ENCODE measurements at places on chromosomes 16 and 17. TPM values are rescaled to one million over a fixed set of nuclear protein-coding genes. Genes with fewer than 3 reads are reported as not detected.

DNA sequence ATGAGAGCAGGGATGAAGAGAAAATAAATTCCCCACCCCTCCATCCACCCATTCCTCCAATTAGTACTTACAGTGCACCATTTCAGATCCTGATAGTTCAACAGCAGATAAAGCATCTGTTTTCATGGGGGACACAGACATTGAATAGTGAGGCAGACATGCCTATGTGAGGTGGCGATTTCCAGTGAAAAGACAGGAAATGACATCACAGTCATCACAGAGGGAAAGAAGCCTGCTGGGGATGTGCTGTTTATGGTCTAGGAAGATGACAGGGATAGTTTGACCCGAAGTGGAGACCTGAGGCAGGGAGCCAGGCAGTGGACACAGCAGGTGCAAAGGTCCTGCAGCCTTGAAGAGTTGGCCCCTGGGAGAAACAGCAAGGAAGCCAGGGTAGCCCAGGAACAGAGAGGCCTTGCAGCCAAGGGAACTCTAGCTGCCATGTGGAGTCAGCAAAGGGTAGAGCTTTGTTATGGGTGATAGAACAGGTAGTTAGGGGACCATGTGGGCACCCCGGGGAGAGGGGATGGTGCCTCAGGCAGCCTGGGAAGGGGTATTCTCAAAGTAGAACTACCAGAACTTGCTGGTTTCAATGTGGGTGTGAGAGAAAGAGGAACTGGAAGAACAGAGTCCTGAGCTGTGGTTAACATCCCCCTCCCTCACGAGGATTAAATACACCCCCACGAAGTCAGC is 256.6 kb downstream of the CPPED1 start:
- no peak for DNase-seq

DNA sequence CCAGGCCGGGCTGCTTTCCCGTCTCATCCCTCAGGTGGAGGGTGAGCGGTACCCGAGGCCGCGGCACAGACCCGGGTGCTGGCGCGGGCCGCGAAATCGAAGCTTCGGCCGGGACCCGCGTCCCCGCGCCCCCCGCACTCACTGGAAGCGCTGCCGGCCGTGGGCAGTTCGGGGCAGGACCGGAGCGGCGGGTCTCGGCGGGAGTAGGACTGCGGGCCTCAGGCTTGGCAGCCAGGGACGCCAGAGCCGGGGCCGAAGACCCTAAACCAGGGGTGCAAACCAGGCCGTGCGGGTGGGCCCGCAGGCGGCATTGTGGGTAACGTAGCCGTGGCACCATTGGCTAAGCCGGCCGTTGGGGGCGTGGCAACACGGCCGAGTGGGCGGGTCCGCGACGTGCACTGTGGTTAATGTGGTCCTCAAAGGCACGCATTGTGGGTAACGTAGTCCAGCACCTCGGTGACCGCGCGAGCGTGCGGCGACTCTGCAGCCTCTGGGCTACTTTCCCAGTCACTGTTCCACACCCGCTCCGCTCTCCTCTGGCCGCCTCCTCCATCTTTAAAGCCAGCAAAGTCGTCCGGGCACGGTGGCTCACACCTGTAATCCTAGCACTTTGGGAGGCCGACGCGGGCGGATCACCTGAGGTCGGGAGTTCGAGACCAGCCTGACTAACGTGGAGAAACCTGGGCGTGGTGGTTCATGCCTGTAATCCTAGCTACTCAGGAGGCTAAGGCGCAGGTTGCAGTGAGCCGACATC is at the start of gene ZNF500:
Gene ZNF500, minus strand, starts transcription at position 288 of the 754 bp plus-strand sequence. CDS start 1,184 bp downstream, outside the sequence.
- peak; percentile 99 for DNase-seq

DNA sequence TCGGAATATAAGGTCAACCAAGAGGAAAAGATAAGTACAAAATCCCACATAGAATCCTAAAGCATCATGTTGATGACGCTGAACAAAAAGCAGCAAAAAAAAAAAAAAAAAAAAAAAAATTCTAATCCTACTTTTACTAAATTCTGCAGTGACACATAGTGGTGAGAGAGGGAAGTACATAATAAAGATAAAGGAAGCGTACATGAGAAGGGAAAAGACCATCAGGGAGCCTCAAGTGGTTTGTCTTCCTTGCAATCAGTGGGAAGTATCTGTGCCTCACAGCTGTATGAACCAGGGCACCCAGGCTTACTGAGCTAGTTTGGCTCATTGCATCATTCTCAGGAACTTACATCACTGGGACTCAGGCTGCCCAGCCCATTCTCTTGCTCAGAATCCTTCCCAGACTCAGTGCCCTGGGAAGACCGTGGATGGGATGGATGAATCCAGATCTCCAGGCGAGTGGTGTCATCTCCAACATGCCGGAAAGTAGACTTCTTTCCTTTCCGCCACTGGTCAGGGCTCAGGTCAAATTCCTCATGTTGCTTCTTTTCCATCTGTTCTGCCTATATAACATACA is 21.2 kb downstream of the SMG6 start:
- DNase-seq: no peak

DNA sequence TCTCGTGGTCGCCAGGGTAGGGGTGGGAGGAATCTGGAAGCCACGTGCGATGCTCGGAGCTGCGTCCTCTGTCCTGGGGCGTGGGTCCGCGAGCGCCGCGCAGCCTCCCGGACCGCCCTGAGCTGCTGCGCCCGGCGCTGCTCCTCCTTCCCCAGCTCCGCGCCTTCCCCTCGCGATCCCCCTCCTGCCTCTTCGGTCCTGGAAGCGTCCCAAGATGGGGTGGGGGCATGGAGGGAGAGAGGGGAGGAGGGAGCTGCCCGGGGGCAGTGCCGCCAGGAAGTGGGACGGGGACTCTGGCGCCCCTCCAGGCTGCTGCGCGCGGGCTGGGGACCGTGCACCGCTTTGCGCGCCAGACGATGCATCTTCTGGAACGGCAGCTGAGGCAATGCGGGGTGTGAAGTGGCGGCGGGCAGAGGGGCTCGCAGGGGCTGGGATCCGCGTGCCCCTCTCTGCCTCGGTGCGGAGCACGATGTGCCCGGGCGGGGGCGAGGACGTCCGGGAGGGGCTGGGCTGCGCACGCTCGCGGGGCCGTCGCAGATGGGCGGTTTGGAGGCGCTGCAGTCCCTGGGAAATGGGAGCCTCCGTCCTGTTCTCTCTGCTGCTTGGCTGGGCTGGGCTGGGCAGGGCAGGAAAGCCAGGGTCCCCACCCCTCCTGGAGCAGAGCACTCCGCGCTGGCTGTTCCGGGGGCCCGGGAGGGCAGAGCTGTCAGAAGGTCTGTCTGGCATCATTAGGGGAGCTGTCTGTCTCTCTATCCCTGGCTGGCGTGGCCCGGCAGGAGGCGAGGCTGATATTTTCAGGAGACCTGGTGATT is 388.0 kb downstream of the SEC14L1 start:
- no peak for DNase-seq

DNA sequence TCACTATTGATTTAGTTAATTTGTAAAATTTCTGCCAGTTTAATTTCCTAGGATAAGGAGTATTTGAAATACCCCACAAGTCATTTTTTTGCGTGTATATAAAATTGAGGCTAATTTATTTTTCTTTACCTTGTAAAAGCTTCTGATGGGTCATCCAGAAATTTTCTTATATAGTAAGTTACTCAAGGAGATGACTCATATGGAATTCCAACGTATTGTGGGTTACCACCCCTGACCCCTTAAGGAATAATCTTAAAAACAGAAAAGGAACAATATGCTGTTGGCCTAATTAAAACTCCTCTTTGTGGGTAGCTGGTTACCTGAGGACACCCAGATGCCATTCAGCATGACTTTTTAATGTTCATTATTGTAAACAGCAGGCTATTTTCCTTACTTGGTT is 13.6 kb downstream of the HEATR6 start:
- DNase-seq: no peak

GRCh38 chr17:9676084-9676483 is 30.8 kb downstream of the USP43 start:
- DNase-seq: no peak

DNA sequence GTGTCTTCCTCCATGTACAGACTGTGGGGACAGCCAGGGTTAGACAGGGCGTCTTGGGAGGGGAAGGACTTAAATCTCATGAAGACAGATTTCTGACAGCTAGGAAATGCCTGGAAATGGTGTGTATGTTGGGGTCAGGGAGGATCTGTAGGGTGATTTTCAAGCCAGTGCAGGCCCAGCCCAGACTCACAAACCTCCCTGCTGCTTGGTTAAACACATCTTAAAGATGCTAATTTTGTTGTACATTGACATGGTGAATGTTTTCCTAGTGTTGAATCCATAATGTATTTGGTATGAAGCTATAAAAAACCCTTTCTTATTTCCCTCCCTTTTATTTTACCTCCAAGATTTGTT is 238.3 kb downstream of the CCDC182 start:
- DNase-seq: no peak

DNA sequence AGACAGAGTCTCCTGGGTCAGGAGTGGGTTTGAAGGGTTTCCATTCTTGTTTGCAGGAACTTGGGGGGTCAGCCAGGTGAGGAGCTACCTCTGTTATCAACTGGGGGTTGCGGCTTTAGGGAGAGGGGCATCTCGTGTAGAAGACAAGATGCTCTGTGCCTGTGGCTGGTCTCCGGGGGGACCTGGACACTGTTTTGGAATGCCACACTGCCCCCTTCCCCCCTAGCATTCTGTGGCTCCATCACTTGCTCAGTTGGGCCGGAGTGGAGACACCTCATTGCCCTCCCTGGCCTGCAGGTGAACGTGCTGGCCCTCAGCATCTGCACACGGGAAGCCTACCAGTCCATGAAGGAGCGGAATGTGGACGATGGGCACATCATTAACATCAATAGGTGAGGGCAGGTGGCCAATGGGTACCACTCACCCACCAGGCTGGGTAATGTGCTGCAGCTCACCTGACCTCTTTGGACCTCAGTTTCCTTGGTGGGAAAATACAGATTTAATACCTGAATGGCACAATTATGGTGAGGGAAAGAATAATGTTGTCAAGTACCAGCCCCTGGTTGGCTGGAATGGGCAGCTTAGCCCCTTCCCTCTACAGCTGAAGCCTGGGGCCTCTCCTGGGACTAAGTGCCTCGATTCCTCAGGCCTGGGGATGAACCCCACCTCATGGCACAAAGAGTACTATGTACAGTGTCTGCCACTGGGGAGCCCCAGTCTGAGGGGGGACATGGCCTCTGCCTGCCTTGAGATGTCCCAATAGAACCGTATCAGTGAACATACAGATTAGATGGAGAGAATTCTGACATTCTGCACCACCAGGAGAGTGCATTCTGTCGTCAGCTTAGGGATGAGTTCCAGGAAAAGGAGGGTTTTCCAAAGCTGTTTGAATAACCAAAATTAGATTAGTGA is 3.3 kb upstream of the MRM1 start:
- no peak for DNase-seq

GRCh38 chr17:77383613-77384608 is 243.1 kb downstream of the SEC14L1 start:
- DNase-seq: no peak

DNA sequence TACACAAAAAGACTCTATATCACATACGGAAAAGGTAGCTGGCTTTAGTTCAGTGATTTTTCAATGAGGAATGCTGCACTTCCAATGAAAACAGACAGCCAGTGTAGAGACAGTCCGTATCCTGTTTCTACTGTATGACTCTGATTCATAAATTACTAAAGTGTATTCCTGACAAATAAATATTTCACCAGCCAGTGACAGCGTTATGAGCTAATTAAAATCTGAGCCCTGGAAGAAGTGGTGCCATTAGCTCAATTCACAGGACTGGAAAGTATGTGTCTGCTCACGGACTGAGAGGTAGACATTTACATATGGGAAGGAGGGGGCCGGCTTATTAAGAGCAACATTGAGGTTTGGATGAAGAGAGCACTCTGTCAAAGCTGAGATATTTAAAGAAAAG is 207.9 kb upstream of the RBFOX1 start:
- no peak for DNase-seq

DNA sequence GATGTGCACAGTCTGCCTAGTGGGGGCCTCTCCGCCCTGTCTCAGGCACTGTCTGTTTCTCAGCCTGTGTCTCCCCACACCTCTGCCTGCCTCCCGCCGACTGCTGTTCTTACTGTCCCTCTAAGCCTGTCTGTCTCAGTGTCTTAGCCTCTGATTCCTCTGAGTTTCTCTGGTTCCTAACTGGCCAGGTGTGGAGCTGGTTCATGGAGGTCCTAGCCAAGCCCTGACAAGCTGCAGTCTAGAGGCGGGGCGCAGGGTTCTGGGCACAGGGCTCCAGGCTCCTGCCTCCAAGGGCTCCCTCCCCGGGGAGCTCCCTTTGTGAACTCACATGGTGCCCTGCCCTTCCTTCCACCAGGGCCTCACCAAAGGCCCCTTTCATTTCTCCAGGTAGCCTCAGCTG is 19.4 kb downstream of the C17orf100 start:
- DNase-seq: no peak

DNA sequence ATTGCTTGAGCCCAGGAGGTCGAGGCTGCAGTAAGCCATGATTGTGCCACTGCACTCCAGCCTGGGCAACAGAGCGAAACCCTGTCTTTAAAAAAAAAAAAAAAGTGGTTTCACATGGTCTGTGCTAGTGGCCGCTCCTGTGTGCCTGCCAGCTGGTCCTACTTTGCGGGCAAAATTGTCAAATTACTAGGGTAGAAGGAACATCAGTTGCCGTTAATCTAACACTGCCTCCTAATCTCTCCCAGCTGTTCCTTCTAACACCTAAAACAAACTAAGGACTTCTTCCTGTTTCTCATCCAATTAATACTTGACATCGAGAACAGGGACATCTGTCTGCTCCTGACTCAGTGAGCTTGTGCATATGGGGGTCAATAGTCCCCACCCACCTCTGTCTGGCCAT is 23.9 kb downstream of the TMEM11 start:
- no peak for DNase-seq

DNA sequence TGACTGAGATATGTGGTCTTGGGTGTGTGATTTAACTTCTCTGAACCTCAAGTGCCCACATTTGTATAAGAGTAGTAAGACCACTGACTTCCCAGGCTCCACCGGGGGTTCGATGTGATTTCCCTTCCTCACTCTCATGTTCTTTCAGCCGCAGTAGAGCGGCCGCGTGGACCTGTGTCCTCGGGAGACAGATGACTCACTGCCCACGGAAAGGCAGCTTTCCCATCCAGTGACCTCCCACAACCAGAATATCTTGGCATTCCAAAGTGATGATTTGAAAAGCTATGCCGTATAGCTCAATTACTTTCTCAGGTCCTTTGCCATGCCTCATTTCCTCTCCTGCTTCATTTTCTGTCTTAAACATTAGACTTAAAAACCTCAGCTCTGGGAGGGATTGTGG is 73.6 kb downstream of the IL21R start:
- DNase-seq: no peak

Gene FZD2
- total RNA-seq: 203 TPM

Gene RBFOX1
- total RNA-seq: not detected

Gene CHD9NB
- total RNA-seq: 3.4 TPM

Gene JUP
- 79.8 TPM for total RNA-seq

Gene GJD3
- not detected for total RNA-seq

Gene MAPT
- 1.6 TPM for total RNA-seq

Measured in osteocyte (in vitro differentiated cells).